ENCODE measurements at places on chromosomes 4 and X.

- no peak for DNase-seq
These were observed 330.8 kb upstream of the DKK2 start for GRCh38 chr4:107366900-107367299.

GRCh38 chr4:145791988-145792387 is 112.0 kb downstream of the C4orf51 start:
- no peak for DNase-seq

- DNase-seq = no peak
These were observed 30.9 kb downstream of the RASSF6 start for GRCh38 chr4:73589261-73589847.

GRCh38 chr4:167930166-167930565 is 162.2 kb upstream of the ANXA10 start:
- DNase-seq = no peak

- no peak for DNase-seq
These were observed 214.4 kb upstream of the KLF3 start for GRCh38 chr4:38449506-38450174.

GRCh38 chrX:103092942-103093341 is at the start of gene NXF3:
Gene NXF3 (minus strand): TSS chrX:103093143. CDS start chrX:103093023, 120 bp downstream.
- no peak for DNase-seq

- no peak for DNase-seq
These were observed 128.2 kb downstream of the ANAPC10 start for GRCh38 chr4:144969821-144970220.

GRCh38 chr4:55175779-55176231 is 50.4 kb upstream of the KDR start:
- no peak for DNase-seq

DNA sequence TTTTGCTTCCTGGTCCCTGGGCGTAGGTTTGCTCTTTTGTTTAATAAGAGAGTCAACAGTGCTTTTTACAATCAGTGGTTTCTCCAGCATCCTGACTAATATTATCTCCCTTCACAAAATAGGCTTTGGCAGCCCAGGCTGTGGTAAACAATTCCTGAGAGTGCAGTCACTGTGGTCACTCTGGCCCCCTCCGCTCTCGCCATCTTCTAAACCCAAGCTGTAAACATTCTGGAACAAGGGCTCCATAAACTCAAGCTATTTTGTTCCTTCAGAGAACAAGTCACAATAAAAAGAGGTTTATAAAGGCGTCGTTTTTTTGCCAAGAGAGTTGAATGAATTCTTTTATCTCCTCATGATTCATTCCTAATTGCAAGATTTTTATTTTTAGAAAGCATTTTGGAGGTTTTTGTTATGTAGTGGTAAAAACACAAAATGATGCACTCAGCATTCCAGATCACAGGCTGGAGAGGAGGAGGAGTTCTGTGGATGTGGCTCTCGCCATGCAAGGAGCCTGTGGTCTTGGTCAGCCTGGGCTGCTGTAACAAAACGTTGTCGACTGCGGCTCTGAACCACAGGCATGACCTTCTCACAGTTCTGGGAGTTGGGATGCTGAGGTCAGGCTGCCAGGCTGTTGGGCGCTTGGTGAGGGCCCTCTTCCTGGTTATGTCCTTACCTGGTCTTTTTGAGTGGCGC is 486.4 kb upstream of the FAT1 start:
- no peak for DNase-seq

GRCh38 chr4:100295792-100296191 is 105.5 kb upstream of the DDIT4L start:
- no peak for DNase-seq

GRCh38 chr4:43244688-43245382 is 352.3 kb downstream of the GRXCR1 start:
- no peak for DNase-seq

DNA sequence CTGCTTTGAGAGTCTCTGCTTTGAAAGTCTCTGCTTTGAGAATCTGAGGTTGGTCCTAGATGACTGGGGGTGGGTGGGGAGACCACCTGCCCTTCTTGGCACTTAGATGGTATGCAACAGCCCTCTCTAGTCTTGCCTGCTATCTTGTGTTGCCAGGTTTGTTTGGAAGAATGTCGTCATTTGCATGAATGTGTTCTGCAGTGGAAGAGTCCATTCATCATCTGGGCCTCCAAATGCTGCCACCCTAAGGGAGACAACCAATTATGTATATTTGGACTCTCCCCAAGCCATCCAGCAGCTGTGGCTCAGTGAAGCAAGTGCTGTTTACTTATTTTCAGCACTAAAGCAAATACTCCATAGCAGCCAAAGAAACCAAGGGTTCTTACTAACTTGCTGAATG is 44.6 kb upstream of the TRPC5OS start:
- DNase-seq = no peak

- peak; percentile 42 for DNase-seq
These were observed 80.7 kb downstream of the SYNPO2 start for GRCh38 chr4:118969359-118969758.

- DNase-seq = no peak
These were observed 22.2 kb upstream of the CAMK2D start for GRCh38 chr4:113783701-113784100.

DNA sequence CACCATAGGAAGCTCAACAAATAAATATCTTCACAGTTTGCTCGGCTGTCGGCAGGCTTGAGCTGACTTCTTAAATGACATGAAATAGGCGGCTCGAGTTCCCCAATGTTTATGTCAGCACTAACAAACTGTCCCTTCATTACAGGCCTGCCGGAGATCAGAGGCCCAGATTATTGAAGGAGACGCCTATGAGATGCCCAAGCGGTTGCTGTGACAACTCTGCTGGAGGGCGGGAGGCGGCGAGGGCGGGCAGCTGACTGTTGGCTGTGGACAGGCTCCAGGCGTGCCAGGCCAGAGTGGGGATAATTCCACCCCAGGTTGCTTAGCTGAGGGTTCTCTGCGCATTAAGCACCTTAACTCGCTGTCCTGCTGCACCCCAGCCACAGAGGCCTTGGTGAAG is 39.2 kb upstream of the MSX1 start:
- no peak for DNase-seq

- no peak for DNase-seq
These were observed 6.8 kb downstream of the MECP2 start for GRCh38 chrX:154090731-154091130.

DNA sequence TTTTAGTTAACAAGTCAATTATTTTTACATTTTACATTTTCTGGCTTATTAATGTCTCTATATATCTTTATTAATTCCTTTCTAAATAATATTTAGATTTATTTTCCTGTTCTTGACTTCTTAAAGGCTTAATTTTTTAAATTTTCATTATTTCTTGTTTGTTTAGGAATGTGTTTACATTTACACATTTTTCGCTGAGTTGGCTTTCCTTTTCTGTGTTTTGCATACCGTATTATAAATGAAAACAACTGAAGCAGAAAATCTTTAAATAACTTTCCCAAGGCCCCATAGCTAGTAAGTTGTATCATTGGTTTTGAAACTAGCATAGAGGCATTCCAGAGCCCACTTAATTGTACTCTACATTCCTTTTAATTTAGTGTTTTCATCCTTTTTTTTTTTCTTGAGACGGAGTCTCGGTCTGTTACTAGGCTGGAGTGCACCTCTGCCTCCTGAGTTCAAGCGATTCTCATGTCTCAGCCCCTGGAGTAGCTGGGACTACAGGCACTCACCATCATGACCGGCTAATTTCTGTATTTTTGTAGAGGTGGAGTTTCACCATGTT is 261.6 kb downstream of the IQCM start:
- DNase-seq = no peak

DNA sequence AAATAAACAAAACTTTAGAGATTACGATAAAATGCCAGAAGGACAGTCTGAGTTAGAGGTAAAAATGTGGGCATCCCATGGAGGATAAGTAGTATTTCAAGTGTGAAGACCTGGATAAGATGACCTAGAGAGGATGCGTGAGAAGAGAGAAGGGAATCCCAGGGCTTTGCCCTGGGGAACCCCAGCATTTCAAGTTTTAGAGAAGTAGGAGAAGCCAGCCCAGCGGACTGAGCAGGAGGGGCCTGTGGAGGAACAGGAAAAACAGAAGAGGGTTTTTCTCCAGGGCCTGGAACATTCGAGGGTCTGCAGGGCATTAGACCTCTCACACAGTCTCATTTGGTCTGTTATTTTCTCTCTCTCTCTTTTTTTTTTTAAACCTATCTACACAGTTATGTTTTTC is 2.9 kb upstream of the CFP start:
- DNase-seq = no peak

DNA sequence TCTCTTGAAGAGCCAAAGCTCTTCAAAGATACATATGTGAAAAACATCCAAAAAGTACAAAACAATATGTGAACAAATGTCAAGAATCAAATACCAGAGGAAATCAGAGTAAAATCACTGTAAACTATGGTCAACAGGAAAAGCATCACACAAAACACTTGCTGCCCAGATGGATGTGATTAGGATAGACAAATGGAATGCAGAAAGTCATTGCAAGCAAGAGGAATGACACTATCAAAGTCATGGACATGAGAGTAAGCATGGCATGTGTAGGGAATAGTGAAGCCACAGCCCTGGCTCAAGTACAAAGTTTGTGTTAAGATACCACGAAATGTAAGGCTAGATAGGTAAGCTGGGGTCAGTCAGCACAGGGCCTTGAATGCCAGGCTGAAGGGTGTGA is 37.7 kb downstream of the CLDN2 start:
- DNase-seq = no peak

- DNase-seq = no peak
These were observed 36.5 kb upstream of the RASL11B start for GRCh38 chr4:52825460-52826090.
